ENCODE measurements at places on chromosomes 2 and 18.

GRCh38 chr2:7943446-7943845 lies 738.4 kb upstream of the ID2 start:
- DNase-seq = no peak

GRCh38 chr18:56284319-56284718 lies 354.1 kb downstream of the TXNL1 start:
- no peak for DNase-seq

DNA sequence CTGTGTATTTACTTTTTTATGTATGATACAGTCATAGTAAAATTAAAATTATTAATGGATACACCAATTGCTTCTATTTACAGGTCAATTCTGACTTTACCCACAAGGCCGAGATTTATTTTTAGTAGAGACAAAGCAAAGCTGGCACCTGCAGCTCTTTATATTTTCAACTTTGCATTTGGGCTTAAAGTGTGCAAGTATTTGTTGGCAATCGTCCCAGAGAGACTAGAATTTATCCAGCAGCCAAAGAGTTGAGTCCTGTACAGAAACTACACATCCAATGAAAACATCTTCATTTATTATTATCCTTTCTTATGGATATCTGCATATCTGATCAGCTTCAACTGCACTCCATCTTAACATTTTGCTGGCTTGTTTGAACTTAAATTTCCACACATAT lies 485.6 kb downstream of the SOX11 start:
- DNase-seq = no peak

DNA sequence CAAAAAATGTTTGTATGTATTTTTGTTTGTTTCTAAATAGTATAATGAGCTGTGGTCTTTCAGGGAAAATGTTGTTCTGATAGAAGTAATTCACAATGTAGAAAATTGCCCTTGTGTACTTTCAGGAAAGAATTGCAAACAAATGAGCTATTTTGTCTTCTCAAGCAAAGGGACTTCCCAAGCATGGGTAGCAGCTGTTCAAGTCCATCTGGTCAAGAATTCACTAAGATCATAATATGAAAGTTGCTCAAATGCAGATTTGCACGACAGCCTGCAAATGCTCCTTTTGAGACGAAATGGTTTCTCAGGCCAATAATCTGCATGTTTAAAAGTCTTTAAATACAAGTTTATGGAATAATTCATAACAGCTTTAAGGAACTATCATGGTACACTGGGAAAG lies 51.9 kb upstream of the HNMT start:
- DNase-seq = no peak

DNA sequence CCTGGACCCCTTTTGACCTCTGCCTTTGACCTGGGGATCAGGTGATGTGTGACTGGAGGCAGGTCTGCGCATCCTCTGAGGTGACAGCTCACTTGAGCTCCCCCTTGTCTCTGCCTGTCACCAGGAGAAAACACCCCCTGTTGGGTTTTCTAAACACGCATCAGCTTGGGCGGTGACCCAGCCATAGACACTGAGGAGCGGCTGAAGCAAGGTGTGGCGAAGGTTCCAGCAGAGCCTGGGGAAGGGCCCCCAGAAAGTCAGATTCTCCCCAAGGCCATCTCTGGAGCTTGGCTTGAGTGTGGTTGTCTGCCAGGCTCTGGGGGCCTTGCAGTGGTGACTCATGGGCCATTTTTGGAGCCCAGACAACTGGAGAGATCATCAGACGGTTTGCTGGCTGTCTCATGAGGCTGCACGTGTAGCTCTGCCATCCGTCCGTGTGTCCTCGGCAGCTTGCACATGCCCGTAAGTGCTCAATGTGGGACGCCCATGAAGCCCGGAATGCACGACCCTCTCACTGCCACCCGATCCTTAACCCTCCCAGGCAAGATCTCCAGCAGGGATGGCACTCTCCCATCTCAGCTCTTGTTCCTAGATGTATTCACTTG lies 29.4 kb downstream of the SIX3 start:
- no peak for DNase-seq

DNA sequence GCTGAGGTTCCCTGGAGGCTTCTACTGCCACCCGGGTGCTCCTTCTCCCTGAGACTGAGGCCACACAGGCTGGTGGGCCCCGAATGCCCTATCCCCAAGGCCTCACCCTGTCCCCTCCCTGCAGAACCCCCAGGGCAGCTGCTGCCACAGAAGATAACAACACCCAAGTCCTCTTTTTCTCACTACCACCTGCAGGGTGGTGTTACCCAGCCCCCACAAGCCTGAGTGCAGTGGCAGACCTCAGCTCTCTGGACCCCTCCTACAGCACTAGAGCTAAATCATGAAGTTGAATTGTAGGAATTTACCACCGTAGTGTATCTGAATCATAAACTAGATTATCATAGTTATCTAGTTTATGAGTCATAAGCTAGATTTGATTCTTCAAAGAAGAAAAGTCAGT lies 7.3 kb upstream of the CENPA start:
- DNase-seq = no peak

DNA sequence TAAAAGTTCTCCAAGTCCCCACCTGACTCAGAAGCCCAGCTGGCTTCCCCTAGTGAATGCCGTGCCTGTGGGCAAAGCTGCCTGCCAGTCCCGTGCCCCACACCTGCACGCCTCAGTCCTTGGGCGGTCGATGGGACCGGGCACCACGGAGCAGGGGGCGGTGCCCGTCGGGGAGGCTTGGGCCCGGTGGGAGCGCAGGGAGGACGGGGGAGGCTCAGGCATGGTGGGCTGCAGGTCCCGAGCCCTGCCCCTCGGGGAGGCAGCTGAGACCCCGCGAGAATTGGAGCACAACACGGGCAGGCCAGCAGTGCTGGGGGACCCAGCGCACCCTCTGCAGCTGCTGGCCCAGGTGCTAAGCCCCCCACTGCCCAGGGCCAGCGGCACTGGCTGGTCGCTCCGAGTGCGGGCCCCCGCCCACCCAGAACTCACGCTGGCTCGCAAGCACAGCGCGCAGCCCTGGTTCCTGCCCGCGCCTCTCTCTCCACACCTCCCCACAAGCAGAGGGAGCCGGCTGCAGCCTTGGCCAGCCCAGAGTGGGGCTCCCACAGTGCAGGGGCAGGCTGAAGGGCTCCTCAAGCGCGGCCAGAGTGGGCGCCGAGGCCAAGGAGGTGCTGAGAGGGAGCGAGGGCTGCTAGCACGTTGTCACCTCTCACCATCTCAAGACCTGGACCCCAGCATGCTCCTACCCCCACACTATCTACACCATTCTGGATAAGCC lies 215.5 kb downstream of the TNS1 start:
- DNase-seq = no peak

All from naive thymus-derived CD4-positive, alpha-beta T cell (primary cell).